ENCODE measurements at places on chromosomes 4 and X. TPM values are rescaled to one million over a fixed set of nuclear protein-coding genes. Genes with fewer than 3 reads are reported as not detected.

The ADH1A gene
- total RNA-seq = not detected

The F8A2 gene
- total RNA-seq = not detected

The FGF2 gene
- 293 TPM for total RNA-seq

The ZNF630 gene
- 0.25 TPM for total RNA-seq

The FABP2 gene
- total RNA-seq = not detected

The CXCL3 gene
- total RNA-seq = not detected

The PCYT1B gene
- total RNA-seq = not detected

The DTHD1 gene
- not detected for total RNA-seq

The OPRPN gene
- total RNA-seq = not detected

The PTPN13 gene
- total RNA-seq = 42.7 TPM

The ETFDH gene
- total RNA-seq = 18.5 TPM

The CC2D2A gene
- total RNA-seq = 19.5 TPM

The TCEAL6 gene
- total RNA-seq = not detected
